ENCODE measurements at places on chromosomes 4 and X.

DNA sequence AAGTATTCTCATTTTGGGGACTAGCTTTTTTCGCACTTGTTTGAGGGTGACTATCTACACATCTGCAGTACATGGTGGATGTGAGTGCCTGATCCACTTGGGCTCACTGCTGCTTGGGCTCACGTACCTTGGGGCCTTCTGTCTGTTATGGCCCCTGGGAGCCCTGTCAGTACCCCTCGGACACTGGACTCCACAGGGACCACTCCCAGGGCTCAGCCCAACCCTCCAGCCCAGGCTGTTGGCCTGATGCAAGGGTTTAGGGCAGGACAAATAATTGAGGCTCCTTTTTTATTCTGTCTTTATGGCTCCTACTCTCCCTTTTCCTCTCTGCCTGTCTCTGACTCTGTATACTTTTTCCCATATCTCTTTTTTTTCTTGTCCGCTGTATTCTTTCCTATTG, 32.7 kb upstream of the MSN start:
- no peak for DNase-seq

- no peak for DNase-seq
Measured at GRCh38 chr4:160864253-160864652, 1299.5 kb downstream of the FSTL5 start.

- DNase-seq = no peak
Measured at GRCh38 chr4:86935566-86935852, 698 bp downstream of the AFF1 start.

- DNase-seq = no peak
Measured at GRCh38 chrX:20378233-20378920, 111.7 kb upstream of the RPS6KA3 start.

DNA sequence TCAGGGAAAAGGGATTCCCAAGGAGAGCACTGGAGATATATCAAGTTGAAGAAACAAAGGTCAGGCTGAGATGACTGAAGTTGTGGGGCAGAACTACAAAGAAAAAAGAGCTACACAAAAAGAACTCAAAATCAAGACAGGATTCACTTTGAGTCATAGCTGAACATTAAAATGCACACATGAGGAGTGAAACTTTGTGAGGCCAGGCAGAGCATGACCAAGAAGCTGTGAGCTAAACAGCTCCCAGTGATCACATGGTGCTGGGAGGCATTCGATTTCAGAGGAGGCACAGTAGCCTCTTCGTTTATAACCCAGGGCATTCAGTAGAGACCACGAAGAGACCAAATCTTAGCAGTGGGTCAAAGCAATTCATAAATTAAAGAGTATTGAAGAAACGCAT, 145.3 kb downstream of the ATRX start:
- DNase-seq = no peak
